Body of pancreas (tissue), 4 donors: ENCODE measurements at places on chromosomes 13 and 19.

DNA sequence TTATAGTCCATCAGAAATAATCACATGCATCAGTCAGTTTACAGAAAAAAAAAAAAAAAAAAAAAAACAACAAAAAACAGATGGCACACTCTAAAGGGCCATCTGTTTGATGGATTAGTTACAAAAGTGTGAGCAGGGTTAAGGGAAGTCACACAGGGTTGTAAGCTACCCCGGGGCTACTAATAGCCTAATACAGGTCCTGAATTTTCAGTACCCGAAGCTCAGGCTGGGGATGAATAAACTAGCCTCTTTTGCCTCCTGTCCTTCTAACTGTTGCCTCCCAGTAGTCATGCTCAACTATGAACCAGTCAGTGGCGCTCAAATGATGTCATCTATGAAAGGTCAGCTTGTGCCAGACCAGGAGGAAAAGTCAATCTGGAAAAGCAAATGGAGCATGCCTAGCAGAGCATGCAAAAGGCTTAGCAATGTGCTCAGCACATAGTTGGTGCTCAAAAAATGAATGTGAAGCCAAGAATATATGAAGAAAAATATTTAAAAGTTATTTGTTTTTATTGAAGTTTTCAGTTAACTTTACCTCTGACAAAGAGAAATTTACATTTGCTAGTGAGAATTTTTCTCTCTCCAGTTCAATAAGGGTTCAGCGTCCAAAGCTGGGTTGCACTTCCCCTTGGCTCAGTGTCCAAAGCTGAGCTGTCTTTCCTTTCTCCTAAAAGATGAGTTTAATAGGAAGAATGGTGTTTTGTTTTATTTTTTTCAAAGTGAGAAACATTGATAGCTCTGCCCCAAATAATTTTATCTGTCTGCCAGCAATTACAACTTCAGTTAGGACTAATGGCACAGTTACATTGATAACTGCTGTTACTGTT is 30.8 kb upstream of the LRCH1 start:
- no peak for DNase-seq

DNA sequence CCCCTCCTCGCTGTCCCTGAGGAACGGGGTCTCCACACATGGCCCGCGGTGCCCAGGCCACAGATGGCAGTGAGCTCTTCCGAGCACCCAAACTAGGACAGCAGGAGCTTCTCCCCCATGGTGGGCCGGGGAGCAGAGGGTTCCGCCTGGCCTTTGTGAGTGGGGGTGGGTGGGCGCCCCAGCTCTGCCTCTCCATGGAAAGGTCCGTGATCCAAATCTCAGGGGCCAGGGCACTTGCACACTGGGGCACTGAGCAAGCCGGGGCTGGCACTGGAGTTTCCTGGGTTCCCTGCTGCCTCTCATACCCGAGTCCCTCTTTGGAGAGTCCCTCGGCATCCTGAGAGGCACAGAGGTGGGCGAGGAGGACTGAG is 2.2 kb upstream of the DIRAS1 start:
- DNase-seq = no peak

DNA sequence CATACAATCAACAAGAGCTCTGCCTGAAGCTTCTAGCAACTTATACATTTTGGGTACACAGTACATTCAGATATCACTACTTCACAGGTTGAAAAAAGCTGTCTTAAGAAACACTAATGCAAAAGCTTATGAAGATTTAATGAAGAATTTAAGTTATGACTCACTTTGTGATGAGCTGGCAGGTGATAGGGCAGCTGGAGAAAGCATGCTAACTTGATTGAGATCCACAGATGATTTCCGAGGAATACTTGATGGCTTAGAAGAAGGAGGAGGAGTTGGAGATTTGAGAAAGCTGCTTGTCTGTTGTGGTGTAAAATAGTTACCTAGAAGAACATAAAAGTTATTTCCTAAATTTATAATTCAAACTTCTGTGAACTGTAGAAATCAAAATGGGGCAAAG is 23.3 kb downstream of the EXOSC8 start:
- DNase-seq = no peak

DNA sequence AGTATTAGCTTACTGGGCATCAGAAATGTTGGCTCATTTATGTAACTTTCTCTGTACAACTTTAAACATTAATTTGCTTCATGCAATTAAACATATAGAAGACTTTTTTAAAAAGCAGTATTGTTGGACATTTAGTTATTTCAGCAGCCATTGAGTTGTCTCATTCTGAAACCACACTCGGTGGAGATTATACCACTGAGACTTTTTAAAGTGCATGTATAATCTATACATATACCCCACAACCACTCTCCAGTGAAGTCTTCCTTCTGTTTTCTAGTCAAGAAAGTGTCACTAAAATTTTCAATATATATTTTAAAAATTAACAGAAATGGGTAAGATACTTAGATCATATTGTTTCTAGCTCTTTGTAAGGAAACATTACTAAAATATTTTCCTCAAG is 15.5 kb downstream of the SETDB2 start:
- DNase-seq = no peak

- peak; percentile 30 for DNase-seq
These were observed 17.6 kb downstream of the ACOD1 start for GRCh38 chr13:76965759-76966421.
